Activated CD4-positive, alpha-beta memory T cell treated with anti-CD3 and anti-CD28 coated beads, Interleukin-2, amount 10 ng/mL, durations not matched to agents 7 days and 5 days (primary cell): ENCODE measurements at places on chromosomes 3 and 15. TPM values are rescaled to one million over a fixed set of nuclear protein-coding genes. Genes with fewer than 3 reads are reported as not detected.

SMAD6 gene
- total RNA-seq, result 0.58 TPM

GOLGA6A gene
- total RNA-seq, result not detected

FHIT gene
- total RNA-seq, result 9.6 TPM

MINAR1 gene
- 0.38 TPM for total RNA-seq

RLBP1 gene
- not detected for total RNA-seq

LYZL4 gene
- not detected for total RNA-seq

TIMP4 gene
- not detected for total RNA-seq

CELSR3 gene
- total RNA-seq, result 8.0 TPM
